Adrenal gland (tissue), 19 donors: ENCODE measurements at places on chromosomes 2 and 18.
A peak's percentile ranks its signal among the peaks of the same experiment; 100 is the strongest.

DNA sequence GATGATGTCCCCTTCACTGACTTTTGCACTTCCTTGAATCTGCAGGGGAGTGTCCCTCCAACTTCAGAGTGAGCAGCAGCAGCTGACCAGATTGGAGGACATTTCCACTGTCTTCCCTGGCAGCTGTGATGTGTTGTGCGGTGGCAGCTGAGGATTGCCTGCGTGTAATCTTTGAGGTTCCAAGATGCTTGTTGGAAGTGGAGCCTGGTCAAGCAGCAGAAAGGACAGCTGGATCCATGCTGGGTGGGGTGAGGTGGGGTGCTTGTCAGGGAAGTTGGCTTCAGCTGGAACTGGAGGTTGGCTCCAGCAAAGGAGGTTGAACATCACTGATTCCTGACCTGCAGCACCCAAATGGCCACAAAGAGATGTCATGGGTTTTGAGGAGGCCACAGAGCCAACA, 64.8 kb downstream of the ST3GAL5 start:
- DNase-seq = no peak

DNA sequence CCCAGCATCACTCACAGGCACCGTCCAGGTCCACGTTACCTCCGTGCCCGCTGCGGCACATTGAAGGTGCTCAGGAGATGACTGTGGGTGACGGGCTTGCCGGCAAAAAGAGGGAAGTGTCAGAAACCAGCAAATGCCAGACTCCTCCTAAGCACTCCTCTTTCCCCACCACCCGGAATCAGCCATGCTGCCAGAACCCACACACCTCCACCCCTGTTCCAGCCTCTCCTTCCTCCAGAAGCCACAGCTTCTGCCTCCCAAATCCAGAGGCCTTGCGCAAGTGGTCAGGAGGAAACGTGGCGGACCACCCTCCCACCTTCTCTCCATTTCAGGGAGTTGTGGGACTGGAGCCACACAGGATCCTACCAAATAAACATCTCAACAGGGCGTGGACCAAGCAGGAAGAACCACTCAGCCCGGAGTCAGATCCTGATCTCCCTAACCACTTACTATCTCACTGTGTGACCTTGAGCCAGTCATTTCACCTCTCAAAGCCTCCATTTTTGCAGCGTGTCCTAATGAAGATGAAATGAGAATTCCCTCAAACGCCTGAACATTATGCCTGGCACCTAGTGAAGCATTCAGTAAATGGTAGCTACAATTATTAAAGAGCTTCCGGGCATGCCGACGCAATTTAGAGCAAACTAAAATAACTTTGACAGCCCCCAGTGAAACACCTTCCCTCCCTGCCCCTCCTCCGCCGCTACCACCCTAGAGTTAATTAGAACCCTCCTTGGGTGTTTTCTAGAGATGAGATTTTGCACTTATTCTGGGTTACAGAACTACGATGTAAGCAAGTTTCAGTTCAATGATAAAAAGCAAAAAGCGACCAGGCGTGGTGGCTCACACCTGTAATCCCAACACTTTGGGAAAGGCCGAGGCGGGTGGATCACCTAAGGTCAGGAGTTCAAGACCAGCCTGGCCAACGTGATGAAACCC, 32.9 kb downstream of the SMAD7 start:
- DNase-seq = no peak

DNA sequence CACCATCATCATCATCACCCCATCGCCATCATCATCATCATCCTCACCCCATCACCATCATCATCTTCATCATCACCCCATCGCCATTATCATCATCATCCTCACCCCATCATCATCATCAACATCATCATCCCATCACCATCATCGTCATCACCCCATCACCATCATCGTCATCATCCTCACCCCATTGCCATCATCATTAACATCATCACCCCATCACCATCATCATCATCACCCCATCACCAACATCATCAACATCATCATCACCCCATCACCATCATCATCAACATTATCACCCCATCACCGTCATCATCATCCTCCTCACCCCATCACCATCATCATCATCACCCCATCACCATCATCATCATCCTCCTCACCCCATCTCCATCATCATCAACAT, 151.0 kb downstream of the DNER start:
- no peak for DNase-seq

DNA sequence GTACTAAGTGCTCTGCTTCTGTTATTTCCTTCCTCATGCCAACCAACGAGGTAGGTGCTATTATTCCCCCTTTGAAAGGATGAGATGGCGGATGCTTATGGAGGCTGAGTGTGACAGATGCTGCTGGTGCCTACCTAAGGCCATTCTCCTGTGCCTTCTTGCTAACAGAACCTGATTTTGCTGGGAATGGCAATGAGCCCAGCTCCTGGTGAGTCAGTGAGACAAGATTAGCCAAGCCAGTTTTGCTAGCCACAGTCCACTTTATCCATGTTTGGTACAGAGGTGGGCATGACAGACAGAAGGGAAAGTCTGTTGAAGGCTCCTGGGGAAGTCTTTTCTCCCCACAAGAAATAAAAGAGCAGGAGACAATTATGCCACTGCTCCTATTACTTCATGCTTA, 43.7 kb upstream of the TMEM163 start:
- peak; percentile 70 for DNase-seq

GRCh38 chr2:19038071-19039015, 320.1 kb downstream of the OSR1 start:
- no peak for DNase-seq

DNA sequence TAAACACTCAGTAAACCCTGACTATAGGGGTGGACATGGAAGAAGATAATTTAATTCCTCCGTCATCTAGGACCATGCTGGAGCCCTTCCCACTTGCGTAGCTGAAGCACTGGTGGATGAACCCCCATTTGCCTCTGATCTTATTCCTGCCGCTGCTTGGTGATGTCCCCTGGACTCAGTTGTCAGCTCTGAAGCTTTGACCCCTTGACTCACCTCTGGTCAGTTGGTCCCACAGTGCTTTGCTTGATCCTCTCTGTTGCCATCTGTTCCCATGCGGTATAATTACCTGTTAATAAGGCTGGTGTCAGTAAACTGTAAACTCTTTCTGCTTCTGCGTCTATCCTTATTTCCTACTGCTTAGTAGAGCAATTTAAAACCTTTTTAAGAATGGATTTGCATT, 126.9 kb downstream of the SPTBN1 start:
- DNase-seq = no peak

GRCh38 chr2:26816893-26817292, 31.0 kb downstream of the CENPA start:
- no peak for DNase-seq

DNA sequence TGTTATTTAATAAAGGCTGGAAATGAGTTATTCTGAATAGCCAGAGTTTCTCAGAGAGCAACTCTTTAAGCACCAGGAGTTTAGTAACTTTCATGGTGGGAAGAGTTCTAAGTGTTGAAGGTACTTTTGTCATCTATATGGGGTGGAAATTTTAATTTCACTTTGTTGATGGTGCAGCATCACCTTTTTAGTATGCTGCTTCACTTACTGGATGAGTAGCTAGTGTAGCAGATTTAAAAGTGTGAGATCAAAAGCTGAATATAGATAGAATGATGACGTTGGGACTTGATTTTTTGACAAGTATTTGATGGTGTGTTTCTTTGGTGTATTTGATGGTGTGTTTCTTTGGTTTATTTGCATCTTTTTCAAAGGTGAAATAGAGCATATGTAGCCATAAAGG, 47.3 kb downstream of the MAP4K4 start:
- no peak for DNase-seq

- no peak for DNase-seq
Measured at GRCh38 chr2:69770193-69770702, 28.3 kb downstream of the ANXA4 start.

GRCh38 chr2:228681426-228681825, 499.9 kb upstream of the SPHKAP start:
- no peak for DNase-seq

- DNase-seq = no peak
Measured at GRCh38 chr18:69885841-69886531, 61.7 kb downstream of the CD226 start.

DNA sequence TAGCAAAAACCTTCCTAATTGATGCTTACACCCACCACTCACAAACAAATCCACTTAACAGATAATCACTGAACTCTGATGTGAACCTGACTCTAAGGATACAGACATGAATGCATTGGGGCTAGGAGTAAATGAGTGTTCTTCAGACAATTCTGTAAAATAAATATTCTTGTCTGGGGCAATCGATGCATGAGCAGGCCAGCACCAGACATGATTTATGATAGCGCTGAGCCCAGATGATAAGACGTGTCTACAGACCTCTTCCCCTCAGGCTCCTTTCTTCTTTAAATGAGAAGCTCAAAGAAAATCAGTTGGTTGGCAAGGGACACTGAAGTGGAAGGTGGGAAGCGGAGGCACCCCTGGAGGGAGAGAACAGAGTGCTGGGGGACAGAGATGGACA, 27.3 kb upstream of the BIN1 start:
- DNase-seq = no peak

DNA sequence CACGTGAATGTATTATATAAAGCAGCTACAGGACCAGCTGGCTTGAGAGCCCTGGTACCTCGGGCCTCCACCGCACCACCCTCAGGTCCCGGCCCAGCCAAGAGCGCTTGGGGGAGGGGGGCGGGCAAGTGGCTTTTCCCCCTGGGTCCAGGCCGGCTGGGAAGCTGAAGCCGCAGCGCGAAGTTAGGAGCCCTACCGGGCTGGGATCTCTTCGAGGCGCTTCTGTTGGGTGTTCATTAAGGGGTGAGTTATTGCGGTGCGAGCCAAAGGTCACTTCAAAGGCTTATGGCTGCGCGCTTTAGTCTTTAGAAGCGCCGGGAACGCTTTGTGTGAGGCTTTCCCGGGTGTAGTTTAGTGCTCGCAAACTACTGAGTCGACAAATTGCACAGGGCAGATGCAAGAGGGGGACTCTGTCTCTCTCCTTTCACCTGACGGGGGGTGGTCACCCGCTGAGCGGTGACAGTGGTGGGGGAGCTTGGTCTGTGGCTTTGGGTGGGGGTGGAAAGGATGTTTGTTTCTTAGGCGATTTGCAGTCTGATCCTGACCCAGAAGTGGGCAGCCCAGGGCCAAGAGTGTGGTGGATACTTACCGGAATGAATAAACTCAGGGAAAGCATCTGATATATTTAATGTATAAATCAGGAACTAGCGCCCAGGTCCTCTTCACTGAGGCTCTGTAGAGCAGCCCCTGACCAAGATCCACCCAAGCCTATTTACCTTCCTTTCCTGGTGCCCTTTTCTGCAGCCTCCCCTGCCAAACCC, 6.0 kb downstream of the HOXD3 start:
- DNase-seq = no peak

DNA sequence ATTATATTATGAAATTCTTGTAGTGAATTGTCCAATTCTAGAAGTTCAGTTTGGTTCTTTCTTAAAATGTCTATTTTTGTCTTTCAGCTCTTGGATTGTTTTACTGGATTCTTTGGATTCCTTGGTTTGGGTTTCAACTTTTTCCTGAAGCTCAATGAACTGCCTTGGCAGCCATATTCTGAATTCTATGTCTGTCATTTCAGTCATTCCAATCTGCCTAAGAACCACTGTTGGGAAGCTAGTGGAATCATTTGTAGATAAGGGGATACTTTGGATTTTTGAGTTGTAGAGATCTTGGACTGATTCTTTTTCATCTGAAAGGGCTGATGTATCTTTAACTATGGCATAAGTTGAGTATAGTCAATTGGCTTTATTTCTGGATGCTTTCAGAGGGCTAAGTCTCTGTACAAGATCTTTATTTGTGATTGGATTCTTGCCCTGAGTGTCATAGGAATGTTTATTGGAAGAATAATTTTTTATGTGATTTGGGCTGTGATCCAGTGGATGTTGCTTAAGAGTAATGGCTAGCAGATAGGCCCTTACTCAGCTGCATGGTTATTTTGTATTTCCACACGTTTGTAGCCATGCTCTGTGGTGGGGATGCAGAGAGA, 42.3 kb downstream of the SERPINB7 start:
- no peak for DNase-seq

DNA sequence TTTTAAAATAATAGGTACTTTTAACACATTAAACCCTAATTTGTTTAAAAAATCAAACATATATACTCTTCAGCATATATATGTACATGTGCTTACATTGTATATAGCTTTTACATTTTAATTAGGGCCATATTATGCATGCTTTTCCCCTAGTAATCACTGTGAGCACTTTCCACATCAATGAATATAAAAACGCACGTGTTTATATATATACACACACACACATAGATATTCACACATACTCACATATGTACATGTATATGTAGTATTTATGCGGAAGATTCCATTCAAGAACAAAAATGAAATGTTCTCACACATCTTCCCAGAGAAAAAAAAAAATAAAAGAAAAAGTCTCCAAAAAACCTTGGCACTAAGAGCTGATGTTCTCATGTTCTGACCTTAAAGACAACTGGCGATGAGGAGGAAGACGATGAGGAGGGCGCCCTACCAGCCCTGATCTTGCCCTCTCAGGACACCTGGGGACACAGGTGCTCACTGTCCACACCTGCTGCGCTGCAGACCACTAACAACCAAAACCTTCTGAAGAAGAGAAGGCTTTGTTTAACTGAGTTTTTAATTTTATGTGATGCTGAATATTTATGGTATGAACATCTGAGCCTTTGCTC, 184.7 kb downstream of the HDAC4 start:
- DNase-seq = no peak

GRCh38 chr18:23135550-23136325, 453 bp downstream of the CABLES1 start:
- DNase-seq = no peak

DNA sequence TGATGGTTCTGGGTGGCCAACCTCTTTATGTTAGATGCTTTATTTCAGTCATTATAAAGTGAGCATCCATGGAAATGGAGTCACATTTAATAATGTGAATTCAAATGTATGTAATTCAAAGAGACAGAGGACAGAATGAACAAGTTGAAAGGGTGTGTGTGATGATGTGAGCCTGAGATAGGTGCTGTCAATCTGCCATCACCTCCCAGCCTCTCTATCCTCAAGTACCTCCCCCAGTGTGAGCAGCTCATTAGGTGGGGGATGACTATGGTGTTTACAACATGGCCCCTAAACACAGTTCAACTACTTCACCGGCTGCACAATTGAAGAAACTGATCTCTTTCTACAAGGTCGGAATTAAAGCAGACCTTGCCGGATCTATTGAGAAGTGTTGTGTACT, 74.7 kb upstream of the IGFBP5 start:
- no peak for DNase-seq

- DNase-seq = peak; percentile 72
Measured at GRCh38 chr2:235747786-235748091, 253.9 kb downstream of the AGAP1 start.

- no peak for DNase-seq
Measured at GRCh38 chr2:18723219-18723618, 133.8 kb upstream of the NT5C1B start.

GRCh38 chr2:223884399-223884798, 47.0 kb upstream of the AP1S3 start:
- no peak for DNase-seq

GRCh38 chr2:205786976-205787375, 104.7 kb downstream of the NRP2 start:
- DNase-seq = no peak

GRCh38 chr2:120396861-120397811, 51.2 kb downstream of the INHBB start:
- peak; percentile 56 for DNase-seq
